Astrocyte of the spinal cord (primary cell): ENCODE measurements at places on chromosomes 5 and 9.
A peak's percentile ranks its signal among the peaks of the same experiment; 100 is the strongest.

DNA sequence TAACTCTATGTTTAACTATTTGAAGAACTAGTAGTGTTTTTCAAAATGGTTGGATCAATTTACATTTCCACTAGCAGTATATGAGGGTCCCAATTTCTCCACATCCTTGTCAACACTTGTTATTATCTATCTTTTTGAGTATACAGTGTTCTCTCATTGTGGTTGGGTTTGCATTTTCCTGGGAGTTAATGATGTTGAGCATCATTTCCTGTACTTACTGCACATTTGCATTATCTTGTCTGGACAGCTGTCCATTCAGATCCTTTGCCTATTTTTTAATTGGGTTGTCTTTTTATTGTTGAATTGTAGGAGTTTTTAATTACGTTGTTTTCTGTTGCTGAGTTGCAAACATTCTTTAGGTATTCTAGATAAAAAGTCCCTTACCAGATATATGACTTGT, 103.4 kb upstream of the LRRTM2 start:
- DNase-seq, result no peak

DNA sequence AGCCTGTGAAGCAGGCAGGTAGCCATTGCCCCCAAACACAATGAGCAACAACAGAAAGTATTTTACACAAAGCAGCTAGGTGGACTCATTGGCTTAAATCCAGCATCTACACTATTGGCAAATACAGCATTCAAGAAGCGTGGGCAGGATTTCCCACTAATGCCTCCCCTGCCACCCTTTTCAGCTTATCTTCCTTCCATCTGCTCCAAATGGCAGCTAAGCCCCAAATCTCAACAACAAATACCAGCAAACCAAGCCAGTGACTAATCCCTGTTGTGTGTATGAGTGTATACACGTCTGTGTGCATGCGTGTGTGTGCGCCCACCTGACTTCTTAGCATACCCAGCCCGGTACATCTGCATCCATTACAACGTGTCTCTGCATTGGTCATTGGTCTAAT, 151.2 kb upstream of the WWC1 start:
- no peak for DNase-seq

DNA sequence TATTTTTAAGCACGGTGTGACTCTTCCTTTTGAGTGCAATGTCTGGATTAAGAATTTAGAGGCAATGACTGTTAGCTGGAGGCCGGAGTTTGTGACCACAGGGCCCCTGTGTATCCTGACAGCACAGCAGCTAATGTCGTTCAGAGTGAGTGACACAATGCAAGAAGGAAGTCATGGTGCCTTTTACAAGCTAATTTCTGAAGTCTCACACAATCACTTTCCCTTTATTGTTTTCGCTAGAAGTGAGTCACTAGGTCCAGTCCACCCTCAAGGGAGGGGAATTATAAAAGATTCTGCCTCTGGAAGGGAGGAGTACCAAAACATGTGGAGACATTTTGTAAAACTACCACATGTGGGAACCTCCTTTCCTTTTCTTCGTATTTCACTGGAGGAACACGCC, 185.5 kb upstream of the FGF10 start:
- DNase-seq, result no peak

DNA sequence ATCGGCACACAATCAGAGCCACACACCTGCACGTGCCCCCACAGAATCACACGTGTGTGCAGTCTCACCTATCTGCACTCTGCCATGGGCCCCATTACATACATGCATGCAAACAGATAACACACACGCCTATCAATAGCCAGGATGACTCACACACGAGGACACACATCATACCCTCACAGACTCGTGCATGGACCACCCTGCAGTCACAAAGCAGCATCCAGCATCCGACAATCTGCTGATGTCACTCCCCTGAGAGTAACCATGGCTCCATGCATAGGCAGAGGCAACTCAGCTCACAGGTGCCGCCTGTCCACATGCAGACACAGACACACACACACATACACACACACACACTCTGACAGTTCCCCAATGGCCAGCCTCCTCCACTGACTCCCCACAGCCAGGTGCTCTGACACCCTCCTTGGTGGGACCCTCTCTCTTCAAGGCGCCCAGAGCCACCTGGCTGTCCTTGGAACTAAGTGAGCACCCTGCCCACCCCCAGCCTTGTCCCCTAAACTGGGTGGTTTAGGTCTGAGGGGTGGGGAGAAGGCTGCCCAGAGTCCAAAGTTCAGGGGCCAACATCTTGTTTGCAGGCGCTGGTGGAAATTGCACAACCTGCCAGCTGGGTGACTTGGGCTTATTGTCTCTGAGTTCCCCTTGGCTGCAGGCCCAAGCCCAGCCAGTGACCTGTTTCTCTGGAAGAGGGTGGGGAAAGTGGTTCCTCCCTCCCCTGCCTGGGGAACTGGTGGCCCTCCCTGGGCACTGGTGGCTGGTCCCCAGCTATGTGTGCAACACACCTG, 34.6 kb upstream of the NEK6 start:
- no peak for DNase-seq

DNA sequence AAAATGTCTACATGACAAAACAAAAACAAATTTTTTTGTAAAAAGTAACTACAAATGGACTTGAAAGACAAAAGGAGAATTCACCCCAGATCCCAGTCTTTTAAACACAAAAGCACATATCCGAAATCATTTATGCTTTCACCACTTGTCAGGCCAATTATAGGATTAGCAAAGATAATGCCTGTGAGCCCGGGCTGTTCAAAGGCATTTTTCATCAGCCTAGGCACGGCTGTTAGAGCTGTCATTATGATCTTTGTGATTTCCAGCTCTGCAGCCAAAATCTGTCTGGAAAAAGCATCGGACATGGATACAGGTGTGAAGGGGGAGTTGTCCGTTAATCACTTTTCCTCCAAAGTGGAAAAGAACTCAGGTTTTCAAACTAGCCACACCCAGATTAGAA, 23.6 kb upstream of the RAB14 start:
- DNase-seq, result no peak

DNA sequence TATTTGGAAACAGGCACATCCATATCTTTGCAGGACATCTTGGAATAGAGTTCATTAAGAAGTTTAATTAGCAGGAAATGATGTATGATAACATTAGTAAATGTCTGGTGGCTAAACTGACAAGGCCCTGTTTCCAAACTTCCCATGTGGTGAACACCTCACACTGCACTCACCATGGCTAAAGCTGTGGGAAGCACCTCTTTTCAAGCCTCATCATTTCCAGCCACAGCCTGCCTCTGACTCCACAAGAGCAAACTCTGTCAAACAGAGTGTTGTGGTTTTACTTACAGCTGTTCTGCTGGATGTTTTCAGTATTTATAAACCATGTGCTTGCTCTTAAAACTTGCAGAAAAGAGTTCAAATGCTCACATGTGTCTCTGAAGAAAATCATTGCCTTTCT, 14.9 kb upstream of the NDUFB6 start:
- peak; percentile 32 for DNase-seq

DNA sequence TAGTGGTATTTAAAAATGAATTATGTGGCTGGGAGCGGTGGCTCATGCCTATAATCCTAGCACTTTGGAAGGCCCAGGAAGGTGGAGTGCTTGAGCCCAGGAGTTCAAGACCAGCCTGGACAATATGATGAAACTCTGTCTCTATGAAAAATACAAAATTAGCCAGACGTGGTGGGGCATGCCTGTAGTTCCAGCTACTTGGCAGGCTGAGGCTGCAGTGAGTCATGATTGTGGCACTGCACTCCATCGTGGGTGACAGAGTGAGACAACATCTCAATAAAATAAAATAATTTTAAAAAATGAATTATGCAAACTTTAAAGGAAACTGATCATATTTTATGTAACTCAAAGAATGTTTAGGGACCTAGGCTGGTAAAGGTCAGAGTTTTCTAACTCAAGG, 310.8 kb upstream of the DMRT1 start:
- DNase-seq, result peak; percentile 44

- DNase-seq, result no peak
Measured at GRCh38 chr5:170591054-170591453, 87.2 kb downstream of the KCNIP1 start.

GRCh38 chr5:10760096-10760920, 726 bp downstream of the DAP start:
- DNase-seq, result peak; percentile 69

- no peak for DNase-seq
Measured at GRCh38 chr5:165014439-165014838, 1509.0 kb downstream of the MAT2B start.

DNA sequence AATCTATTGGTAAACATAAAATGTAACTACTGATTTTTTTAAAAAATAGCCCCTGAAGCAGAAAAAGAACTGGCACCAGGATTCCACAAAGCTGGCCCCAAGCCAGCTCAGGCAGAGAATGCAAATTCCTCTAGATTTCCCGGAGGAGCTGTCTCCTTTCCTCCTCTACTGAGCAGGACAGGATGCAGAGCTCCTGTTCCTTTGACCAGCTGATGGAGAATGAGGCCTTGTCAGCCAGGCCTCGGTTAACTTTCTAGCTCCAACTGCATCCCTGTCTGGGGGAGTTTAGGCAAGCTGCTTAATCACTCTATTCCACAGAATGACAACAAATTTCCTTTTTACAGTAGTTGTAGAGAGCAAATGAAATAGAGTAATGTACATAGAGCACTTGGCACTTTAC, 155.5 kb downstream of the GNAQ start:
- peak; percentile 17 for DNase-seq

DNA sequence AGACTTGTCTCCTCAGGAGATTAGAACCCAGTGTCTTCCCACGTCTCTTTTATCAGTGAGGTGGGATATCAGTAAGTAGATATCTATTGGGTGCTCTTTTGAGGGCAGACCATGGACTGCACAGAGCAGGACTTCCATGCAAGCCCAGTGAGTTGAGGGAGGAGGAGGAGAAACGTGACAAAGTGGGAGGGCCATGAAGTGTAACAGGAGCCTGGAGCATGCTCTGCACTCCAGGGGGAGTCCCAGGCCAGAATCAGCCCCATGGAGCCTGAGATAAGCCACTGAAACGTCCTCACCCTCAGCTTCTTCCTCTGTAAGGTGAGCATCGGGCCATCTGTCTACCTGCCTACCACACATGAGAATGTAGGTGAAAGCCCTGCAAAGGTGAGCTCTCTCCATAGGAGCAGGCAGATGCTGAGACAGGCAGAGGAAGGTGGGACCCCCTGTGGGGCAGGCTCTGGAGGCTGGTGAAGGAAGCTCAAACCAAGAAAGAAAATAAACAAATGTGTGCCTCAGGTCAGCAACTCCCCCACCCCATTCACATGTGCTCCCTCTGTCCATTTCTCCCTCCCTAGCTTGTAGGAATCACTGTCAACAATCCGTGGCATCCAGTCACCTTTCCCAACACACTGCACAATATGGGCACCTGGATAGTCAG, 87.4 kb downstream of the NRG2 start:
- DNase-seq, result no peak

- peak; percentile 88 for DNase-seq
Measured at GRCh38 chr5:149320791-149321330, 24.4 kb upstream of the GRPEL2 start.

- no peak for DNase-seq
Measured at GRCh38 chr5:95280401-95281095, 4.3 kb downstream of the MCTP1 start.

GRCh38 chr5:175556794-175557193, 78.4 kb downstream of the SFXN1 start:
- no peak for DNase-seq

DNA sequence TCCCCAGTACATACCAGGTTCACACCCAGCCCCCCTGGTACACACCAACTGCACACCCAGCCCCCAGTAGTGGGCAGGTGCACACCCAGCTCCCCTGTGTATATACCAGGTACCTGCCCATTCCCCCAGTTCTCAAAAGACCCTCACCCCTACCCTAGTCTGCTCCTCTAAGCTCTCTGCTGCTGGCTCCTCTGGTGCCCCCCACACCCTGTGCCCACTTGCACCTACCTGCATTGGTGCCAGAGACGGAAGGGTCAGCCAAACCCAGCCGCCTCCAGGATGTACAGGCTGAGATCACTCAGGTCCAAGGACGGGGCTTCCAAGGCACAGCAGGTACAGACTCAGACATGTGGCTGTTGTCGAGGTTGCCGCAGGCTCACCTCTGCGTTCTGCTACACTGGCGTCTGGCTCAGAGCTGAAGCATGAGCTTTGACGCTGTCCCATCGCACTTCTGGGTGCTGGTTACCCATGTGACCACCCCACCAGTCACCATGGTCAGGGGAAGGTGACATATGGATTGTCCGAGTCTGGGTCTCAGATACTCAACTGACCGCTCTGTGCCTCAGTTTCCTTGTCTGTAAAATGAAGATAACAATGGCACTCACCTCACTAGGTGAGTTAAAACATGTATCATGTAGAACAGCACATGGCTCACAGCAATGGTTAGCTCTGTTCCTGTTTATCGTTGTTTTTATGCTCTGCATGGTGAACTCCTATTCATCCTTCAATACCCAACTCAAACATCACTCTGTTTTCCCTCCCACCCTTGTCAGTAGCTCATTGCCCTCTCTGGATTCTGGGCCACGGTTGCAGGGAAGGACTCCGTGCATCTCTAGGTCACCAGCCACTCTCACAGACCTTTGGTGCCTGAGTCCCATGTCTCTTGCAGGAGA, 45.3 kb upstream of the SUSD3 start:
- DNase-seq, result no peak

- no peak for DNase-seq
Measured at GRCh38 chr9:125258832-125259534, 2.6 kb upstream of the GAPVD1 start.

- DNase-seq, result no peak
Measured at GRCh38 chr9:137306066-137306849, 4.2 kb upstream of the NRARP start.

DNA sequence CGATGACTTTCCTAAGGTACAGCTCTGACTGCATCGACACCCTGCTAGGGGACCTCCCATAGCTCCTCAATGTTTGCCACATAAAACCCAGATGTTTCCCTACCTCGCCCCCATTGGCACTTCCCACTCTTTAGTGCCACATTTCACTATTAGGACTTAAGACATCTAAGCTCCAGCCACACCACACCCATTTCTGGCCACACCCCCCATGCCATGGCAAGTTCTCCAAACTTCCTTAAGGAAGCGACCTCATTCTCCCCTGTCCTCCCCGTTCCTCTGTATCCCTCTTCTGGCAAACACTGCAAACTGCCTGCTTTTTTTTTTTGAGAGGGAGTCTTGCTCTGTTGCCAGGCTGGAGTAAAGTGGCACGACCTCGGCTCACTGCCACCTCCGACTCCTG, 62.9 kb downstream of the USP20 start:
- no peak for DNase-seq

- DNase-seq, result peak; percentile 79
Measured at GRCh38 chr9:129225815-129226214, 47.8 kb upstream of the IER5L start.

GRCh38 chr9:109974143-109974917, 194.3 kb downstream of the PALM2AKAP2 start:
- no peak for DNase-seq

DNA sequence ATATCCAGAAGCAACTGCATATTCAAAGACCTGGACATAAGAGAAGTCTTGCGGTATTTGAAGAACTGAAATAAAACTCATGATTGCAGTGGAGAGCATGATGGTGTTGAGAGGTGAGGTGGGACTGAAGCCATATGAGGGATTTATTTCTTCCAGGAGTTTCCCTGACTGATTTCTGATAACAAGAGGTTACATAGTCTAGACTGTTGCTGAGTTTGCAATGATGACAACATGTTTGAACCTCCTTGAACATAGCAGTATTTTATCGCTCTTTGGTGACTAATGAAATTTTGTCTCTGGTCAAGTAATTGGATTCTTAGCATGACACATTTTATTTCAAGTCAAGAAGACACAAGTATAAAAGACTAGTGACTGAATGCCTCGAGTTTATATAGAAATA, 61.8 kb downstream of the ACTBL2 start:
- DNase-seq, result no peak
